ENCODE measurements at places on chromosomes 3 and 15. TPM values are rescaled to one million over a fixed set of nuclear protein-coding genes. Genes with fewer than 3 reads are reported as not detected.

DPPA2 gene
- total RNA-seq, result not detected

RPS17 gene
- 2,912 TPM for total RNA-seq

SLC25A36 gene
- 62.3 TPM for total RNA-seq

GPR160 gene
- total RNA-seq, result 6.3 TPM

UBE2E2 gene
- total RNA-seq, result 20.0 TPM

LEKR1 gene
- 2.5 TPM for total RNA-seq

ISY1 gene
- total RNA-seq, result 17.9 TPM

BCL6 gene
- total RNA-seq, result 193 TPM

GHSR gene
- total RNA-seq, result not detected

All from lower leg skin (tissue), 4 donors.